ENCODE measurements at places on chromosomes 5 and 9.

DNA sequence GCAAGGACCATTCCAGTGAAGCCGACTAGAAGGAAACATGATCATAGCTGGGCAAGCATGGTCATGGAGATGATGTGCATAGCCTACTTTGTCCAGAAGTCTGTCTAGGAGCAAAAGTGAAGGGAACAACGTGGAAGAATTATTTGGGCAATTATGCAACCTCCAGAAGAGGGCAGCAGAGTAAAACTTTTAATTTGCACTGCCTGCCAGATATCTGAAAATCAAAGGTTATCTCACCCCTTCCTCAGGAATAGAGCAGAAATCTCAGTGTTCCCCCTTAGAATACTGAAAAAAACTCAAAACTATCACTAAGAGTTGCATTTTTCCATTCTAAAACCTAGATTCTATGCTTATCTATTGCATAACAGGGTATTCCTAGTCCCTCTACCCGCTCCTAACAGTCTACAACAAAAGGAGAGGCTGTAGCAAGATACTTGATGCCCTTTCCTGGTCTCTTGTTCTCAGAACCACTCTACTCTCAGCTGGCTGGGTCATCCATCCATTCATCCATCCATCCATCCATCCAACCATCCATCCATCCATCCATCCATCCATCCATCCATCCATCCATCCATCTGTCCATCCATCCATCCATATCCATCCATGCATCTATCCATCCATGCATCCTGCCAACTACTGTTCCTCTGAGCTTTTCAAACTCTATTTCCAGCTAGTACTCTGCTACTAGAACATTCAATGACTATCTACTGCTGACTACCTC lies 8.4 kb upstream of the SETD9 start:
- DNase-seq = peak; percentile 19

- DNase-seq = no peak
Measured at GRCh38 chr5:36108758-36109460, 42.2 kb upstream of the UGT3A2 start.

GRCh38 chr5:158499892-158500418 lies 599.8 kb downstream of the EBF1 start:
- no peak for DNase-seq

GRCh38 chr5:68245319-68245718 lies 29.8 kb downstream of the PIK3R1 start:
- peak; percentile 78 for DNase-seq

DNA sequence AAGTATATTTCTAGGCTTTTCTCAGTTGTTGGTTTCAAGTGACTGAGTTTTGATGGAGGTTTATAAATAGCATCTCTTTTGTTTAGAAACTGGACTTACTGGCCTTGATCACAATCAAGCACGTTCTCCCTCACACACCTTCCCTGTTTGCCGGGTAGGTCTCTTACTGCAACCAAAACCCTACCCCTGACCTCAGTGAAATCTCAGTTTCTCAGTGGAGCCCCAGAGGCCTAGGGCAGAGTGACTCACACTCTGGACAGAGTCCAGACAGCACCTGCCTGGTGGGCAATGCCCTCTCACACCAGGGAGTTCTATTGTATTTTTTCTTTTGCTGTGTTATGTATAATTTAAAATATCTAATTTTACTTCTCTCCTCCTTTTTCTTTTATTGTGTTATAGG lies 48.4 kb upstream of the EPB41L4B start:
- no peak for DNase-seq

- DNase-seq = no peak
Measured at GRCh38 chr5:51746023-51746422, 362.8 kb downstream of the ISL1 start.

DNA sequence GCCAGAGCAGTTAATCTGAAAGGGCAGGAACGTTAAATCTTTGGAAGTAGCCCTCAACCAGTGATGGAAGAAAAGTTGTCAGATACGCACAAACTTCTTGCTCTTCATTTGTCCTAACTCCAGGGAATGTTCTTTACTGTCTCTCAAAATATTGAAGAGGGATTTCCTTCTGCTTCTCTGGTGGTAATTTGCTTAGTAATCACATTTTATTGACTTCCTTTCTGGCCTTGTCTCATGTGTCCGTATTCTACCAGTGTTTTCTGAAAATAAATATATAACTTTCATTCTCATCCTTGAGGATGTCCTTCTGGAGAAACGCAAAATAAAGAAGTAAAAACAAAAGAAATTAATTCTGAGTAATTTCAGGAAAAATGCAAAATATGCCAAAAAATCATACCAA lies 282.1 kb downstream of the CYLC2 start:
- no peak for DNase-seq

- no peak for DNase-seq
Measured at GRCh38 chr5:1886846-1887587, 4.3 kb upstream of the IRX4 start.
